Stimulated activated CD8-positive, alpha-beta memory T cell treated with anti-CD3 and anti-CD28 coated beads, Interleukin-7, amount 100 ng/mL, for 1 hour (primary cell): ENCODE measurements at places on chromosomes 7 and 10.

GRCh38 chr7:157054927-157055326 lies 44.5 kb upstream of the MNX1 start:
- DNase-seq, result no peak

- no peak for DNase-seq
Observed at GRCh38 chr10:114566064-114566463, 92.0 kb downstream of the ABLIM1 start.

DNA sequence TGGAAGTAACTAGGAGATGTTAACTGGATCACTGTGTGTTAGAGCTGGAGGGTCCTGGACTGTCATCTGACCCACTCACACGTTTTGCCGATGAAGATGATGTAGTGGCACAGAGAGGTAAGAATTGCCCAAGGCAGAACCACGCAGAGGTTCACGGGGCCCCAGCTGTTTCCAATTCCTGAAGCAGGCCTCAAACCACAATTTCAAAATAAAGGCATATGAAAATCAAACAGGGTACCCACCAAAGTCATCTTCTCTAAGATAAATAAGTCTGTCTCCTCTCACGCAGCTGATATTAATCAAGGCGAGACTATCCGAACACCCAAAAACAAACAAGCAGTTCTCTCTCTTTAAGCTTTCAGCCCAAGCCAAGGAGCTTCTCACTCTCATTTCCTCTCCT lies 113.3 kb upstream of the JCAD start:
- no peak for DNase-seq

DNA sequence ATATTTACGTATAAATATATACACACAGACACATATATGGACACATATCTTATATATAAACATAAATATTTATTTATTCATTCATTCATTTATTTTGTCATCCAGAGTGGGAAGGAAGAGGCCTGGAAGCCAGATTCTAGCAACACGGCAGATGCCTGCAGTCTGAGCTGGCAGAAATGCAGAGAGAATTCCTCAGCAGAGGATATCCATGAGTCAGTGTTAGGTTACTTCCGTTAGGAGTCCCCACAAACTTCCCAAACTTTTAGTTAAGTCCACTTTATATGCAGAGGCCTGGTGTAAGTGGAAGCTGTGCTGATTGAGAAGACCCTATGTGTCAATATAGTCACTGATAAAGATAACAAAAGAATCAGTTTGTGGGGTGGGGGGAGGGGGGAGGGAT lies 89.6 kb downstream of the PPP1R17 start:
- no peak for DNase-seq

- DNase-seq, result no peak
Observed at GRCh38 chr7:590731-591551, 71.3 kb upstream of the PDGFA start.

DNA sequence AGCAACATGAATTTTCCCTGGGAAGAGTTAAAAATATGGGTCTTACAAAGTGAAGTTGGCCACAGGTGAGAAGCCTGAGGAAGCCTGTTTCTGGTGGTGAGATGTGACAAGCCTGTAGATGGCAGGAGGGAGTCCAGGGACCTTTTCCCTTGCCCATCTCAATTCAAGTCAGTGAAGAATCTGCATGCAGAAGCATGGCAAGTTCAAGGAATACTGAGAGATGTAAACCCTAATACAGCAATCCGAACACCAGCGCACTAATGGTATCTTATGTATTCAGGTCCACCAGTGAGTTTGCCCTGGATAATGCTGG lies 73.6 kb downstream of the RHOBTB1 start:
- DNase-seq, result no peak

- no peak for DNase-seq
Observed at GRCh38 chr7:124399941-124400340, 365.7 kb downstream of the GPR37 start.

DNA sequence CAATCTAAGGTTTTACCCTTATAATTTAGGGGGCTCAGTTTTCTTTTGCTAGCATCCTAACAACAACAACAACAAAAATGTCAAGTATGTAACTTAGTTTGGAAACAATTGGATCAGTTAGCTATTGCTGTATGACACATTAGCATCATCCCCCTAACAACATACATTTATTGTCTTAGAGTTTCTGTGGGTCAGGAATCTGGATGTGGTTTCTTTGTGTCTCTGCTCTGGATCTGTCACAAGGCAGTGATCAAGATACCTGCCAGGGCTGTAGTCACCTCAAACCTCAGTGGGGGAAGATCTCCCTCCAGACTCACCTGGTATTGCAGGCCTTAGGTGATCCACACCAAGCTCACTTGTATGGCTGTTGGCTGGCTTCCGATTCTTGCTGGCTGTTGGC lies 18.3 kb downstream of the CREB5 start:
- no peak for DNase-seq

DNA sequence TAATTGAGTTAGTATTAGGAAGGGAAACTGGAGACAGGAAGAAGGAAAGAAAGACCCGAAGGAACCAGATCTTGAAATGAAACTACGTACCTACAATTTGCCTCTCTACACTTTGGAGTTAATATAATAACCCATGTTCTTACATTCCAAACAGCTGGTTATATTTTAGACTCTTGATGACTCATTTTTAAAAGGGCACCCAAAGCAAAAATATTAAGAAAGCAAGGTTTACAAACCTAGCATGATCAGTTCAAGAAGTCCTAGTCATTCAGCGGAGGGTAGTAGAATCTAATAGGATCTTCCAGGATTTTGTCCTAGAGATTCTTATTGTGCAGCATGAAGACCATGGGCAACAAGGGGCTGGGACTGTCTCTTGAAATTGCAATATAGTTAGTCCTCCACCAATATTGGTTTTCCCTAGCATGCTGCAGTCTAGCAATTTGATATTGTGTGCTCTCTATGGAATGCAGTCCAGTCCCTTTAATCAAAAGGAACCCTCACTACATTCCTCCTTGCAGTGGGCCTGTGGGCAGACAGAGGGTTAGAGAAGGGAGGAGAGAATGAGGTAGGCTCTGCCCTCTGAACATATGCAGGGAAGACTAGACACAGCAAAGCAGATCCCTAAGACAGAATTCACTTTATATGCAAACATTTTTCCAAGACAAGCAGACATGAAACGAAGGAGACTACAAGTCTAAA lies 230.3 kb downstream of the INHBA start:
- no peak for DNase-seq

- no peak for DNase-seq
Observed at GRCh38 chr7:67771846-67772605, 775.4 kb downstream of the TYW1 start.

- DNase-seq, result no peak
Observed at GRCh38 chr7:47074702-47075153, 507.2 kb downstream of the TNS3 start.

DNA sequence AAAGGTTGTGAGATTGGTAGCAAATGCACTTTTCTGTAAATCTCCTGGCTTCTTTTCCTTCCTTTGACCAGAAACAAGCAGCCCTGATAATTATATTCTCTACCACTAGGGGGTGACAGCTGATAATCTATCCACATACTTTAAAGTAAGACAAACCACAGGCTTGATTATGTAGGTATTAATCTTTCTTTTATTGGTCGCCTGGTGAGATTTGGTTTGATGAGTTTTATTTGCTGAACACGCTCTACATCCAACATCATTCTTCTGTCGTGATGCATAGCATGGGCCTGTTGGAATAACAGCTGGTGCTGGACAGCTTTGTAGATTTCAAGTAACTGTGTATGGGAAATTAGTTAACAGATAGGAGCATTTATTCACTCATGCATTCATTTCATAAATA lies 63.5 kb downstream of the ZNF365 start:
- DNase-seq, result no peak

- no peak for DNase-seq
Observed at GRCh38 chr10:26439406-26440087, 1.4 kb downstream of the APBB1IP start.

DNA sequence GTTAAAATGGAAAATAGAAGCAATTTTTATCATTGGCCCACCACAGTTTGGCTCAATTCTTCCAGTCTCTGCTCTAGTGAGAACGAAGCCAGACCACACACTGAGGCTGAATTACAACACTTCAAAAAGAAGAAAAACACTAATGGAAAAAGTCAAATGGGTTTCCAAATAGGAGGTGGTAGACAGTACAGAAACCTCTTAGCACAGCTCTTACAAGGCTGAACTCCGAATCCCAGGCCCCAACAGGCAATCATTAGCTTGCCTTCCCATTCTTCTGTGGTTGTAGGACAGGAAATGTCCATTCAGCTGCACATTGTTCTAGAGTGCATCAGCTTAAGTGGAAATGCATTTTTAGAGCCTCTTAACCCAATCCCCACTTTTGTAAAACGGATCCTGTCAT lies 115.1 kb upstream of the MEOX2 start:
- DNase-seq, result no peak

- DNase-seq, result no peak
Observed at GRCh38 chr10:44956717-44957706, 2.6 kb upstream of the RASSF4 start.

- no peak for DNase-seq
Observed at GRCh38 chr10:61330669-61331068, 122.5 kb downstream of the TMEM26 start.

- no peak for DNase-seq
Observed at GRCh38 chr10:30675791-30676718, 46.5 kb upstream of the LYZL2 start.

GRCh38 chr7:18655506-18655905 lies 160.0 kb downstream of the HDAC9 start:
- no peak for DNase-seq

GRCh38 chr7:102976493-102976892 lies 63.7 kb downstream of the LRRC17 start:
- DNase-seq, result no peak

DNA sequence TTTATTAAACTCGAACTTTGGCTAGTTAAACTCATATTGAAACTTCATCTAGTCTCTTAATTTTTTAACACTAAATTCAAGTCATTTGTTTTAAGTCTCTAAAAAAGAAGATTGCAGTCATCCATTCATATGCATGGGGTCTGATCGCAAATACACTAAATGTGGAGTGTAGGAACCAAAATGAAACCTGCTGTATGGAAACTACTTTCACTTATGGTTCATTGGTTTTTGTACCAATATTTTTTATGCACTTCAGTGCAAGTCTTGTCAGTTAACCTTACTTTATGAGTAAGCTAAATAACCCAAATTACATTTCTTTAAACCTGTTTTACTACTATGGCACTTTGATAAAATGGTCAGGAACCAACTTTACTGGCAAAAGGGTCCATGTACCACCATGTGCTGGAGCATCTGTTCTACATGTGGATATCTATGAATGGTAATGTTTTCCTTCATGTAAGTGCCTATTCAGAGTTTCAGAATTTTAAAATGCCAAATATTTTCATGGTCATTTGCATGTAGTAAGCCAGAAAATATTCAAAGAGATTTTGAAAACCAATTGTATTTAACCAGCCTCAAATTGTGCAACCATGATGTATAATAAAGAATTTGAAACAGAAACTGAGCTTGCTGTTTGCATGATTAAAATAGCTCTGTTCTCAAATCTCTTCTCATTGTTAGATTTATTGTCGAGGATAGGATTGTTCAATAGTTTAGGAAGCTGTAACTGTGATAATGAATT lies 7.6 kb upstream of the SUPV3L1 start:
- no peak for DNase-seq

- no peak for DNase-seq
Observed at GRCh38 chr7:38628630-38629385, 2.4 kb downstream of the AMPH start.

DNA sequence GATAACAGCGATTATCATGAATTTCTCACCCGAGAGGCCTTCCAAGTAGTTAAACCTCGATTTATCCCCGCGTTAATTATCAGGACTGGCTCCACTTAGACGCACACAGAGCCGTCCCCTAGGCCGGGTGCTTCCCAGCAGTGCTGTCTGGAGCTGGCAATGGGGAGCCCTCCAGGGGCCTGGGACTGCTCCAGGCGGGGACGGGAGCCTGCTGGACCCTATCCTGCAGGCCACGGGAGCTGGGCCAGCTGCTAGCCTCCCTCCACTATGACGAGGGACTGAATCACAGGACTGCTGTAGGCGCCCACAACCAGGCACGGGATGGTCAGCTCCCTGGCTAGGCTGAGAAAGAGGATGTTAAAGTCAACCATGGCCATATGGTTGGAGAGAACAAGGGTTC lies 229.1 kb downstream of the ELFN1 start:
- no peak for DNase-seq

GRCh38 chr10:4656576-4657194 lies 169.3 kb upstream of the AKR1E2 start:
- peak; percentile 29 for DNase-seq

DNA sequence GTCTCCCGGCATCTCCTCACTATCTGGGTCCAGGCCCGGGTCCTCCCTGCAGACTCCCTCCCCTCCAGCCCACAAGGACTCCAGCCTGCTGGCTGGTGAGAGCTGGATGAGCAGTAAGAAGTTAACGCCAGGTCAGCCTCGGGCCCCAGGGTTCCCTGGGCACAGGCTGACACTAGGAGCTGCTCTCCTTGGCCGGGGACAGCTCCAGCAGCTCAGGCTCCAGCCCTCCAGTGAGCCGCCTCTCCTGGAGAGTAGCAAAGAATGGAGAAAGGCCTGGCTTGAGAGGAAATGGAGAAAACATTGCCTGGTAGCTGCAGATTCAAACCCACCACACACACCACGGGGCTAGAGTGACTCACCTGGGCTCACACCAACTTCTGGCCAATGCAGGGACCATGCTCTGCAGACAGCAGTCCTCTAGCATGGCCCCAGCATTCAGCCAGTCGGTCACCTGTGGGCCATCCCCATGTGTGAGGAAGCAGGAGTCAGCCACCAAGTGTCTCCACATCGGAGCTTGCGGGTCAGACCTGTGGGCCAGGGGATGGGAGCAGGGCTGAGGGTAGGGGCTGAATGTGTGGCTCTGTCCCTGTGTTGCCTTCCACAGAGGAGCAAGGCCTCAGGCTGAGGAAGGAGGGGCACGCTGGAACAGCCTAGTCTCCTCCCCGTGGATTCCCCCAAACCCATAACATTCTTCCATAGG lies 6.5 kb downstream of the SAP25 start:
- no peak for DNase-seq

- no peak for DNase-seq
Observed at GRCh38 chr7:22962775-22963350, 51.1 kb downstream of the HYCC1 start.

DNA sequence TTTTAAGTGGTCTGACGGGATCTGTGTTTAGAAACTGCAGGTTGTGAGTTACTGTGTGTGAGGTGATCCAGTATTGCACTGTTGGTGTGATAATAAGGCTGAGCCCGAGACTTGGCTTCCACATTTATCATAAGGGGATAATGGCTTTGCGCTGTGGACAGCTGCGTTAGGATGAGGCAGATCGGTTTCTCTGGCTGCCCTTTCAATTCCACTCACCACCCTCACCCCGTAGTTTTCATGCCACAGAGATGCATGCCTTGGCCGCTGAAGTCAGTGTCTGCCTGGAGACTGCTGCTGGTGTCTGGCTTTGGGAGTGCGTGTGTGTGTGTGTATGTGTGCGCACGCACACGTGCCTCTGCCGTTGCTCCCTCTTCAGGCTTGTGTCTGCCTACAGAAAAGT lies 273.0 kb downstream of the CCDC3 start:
- DNase-seq, result no peak

GRCh38 chr7:95545007-95545615 lies 51.2 kb downstream of the PDK4 start:
- DNase-seq, result no peak
